Thoracic aorta (tissue), 2 donors: ENCODE measurements at places on chromosomes 2 and 18. TPM values are rescaled to one million over a fixed set of nuclear protein-coding genes. Genes with fewer than 3 reads are reported as not detected.

GRCh38 chr18:48445540-48445939 is 36.4 kb upstream of the ZBTB7C start:
- H3K36me3 ChIP-seq: no peaks in the 10 kb centered on the region
- H3K27me3 ChIP-seq: no peaks in the 10 kb centered on the region
- H3K27ac ChIP-seq: no peak overlapping the region
- H3K4me1 ChIP-seq: peaks cover 38% of the 10 kb centered on the region

- H3K36me3 ChIP-seq: no peaks in the 10 kb centered on the region
- H3K4me3 ChIP-seq: no peak overlapping the region
- no peaks in the 10 kb centered on the region for H3K27me3 ChIP-seq
Observed at GRCh38 chr2:220276741-220277444, 649.5 kb downstream of the SLC4A3 start.

- H3K27me3 ChIP-seq: no peaks in the 10 kb centered on the region
- DNase-seq: no peak
- H3K4me3 ChIP-seq: no peak overlapping the region
Observed at GRCh38 chr2:54050445-54050844, 65.0 kb upstream of the ACYP2 start.

DNA sequence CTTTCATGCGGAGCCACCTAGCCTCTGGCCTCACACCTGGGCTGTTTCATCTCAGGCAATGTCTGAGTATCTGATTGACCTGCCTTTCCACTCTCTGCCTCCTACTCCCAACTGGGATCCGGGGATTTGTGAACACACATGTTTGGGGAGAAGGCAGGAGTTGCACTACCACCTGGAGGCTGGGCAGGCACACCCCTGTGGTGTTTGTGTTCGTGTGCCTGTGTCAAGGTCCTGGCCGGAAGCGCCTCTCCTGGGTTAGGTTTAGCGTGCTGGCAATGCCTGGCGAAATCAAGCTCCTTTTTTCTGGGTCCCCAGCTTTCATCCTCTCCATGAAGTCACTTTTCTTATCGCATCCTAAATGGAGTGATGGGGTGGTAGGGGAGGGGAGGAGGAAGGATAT is 63.9 kb downstream of the GATA6 start:
- H3K4me3 ChIP-seq: no peak overlapping the region
- no peaks in the 10 kb centered on the region for H3K36me3 ChIP-seq
- H3K27ac ChIP-seq: no peak overlapping the region
- DNase-seq: no peak
- H3K27me3 ChIP-seq: no peaks in the 10 kb centered on the region

DNA sequence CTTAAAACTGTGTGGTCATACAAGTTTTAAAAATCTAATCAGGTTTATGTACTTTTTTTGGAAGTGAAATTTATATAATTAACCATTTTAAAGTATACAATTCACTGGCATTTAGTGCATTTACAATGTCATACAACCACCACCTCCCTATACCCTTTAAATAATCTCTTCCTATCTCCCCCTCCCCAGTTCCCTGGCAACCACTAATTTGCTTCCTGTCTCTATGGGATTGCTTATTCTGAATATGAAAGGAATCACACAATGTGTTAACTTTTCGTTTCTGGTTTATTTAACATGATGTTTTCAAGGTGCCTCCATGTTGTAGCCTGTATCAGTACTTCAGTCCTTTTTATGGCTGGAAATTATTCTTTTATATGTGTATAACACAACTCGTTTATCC is 19.4 kb downstream of the CHMP3 start:
- H3K27ac ChIP-seq: no peak overlapping the region
- DNase-seq: no peak
- no peaks in the 10 kb centered on the region for H3K27me3 ChIP-seq
- H3K36me3 ChIP-seq: no peaks in the 10 kb centered on the region
- H3K4me1 ChIP-seq: no peaks in the 10 kb centered on the region

RESP18 gene
- total RNA-seq: not detected

- no peak overlapping the region for H3K27ac ChIP-seq
- no peak for DNase-seq
- no peaks in the 10 kb centered on the region for H3K27me3 ChIP-seq
- H3K36me3 ChIP-seq: no peaks in the 10 kb centered on the region
- no peaks in the 10 kb centered on the region for H3K4me1 ChIP-seq
- no peak overlapping the region for H3K4me3 ChIP-seq
Observed at GRCh38 chr2:101684313-101684712, 13.2 kb upstream of the MAP4K4 start.

- no peak for DNase-seq
- no peak overlapping the region for H3K4me3 ChIP-seq
- H3K27ac ChIP-seq: no peak overlapping the region
Observed at GRCh38 chr2:108895188-108895587, 93.8 kb downstream of the EDAR start.

AQP4 gene
- not detected for total RNA-seq

KCNJ3 gene
- total RNA-seq: 1.6 TPM

GRCh38 chr2:215917953-215918620 is 95.3 kb downstream of the MREG start:
- H3K27me3 ChIP-seq: no peaks in the 10 kb centered on the region
- DNase-seq: no peak
- H3K36me3 ChIP-seq: no peaks in the 10 kb centered on the region
- peak overlapping the region; percentile 27 for H3K27ac ChIP-seq
- peaks cover 6% of the 10 kb centered on the region for H3K4me1 ChIP-seq

- no peaks in the 10 kb centered on the region for H3K27me3 ChIP-seq
- no peaks in the 10 kb centered on the region for H3K36me3 ChIP-seq
- no peaks in the 10 kb centered on the region for H3K4me1 ChIP-seq
Observed at GRCh38 chr2:195051401-195051800, 605.6 kb upstream of the SLC39A10 start.

RBM44 gene
- 7.1 TPM for total RNA-seq

GRCh38 chr18:61817086-61817485 is 75.7 kb downstream of the RNF152 start:
- no peak overlapping the region for H3K27ac ChIP-seq
- H3K36me3 ChIP-seq: peaks cover 12% of the 10 kb centered on the region
- no peak overlapping the region for H3K4me3 ChIP-seq
- no peak for DNase-seq
- H3K4me1 ChIP-seq: no peaks in the 10 kb centered on the region

- H3K27ac ChIP-seq: no peak overlapping the region
- H3K4me3 ChIP-seq: no peak overlapping the region
- H3K36me3 ChIP-seq: no peaks in the 10 kb centered on the region
Observed at GRCh38 chr2:130917006-130917688, 80.4 kb downstream of the ARHGEF4 start.

DNA sequence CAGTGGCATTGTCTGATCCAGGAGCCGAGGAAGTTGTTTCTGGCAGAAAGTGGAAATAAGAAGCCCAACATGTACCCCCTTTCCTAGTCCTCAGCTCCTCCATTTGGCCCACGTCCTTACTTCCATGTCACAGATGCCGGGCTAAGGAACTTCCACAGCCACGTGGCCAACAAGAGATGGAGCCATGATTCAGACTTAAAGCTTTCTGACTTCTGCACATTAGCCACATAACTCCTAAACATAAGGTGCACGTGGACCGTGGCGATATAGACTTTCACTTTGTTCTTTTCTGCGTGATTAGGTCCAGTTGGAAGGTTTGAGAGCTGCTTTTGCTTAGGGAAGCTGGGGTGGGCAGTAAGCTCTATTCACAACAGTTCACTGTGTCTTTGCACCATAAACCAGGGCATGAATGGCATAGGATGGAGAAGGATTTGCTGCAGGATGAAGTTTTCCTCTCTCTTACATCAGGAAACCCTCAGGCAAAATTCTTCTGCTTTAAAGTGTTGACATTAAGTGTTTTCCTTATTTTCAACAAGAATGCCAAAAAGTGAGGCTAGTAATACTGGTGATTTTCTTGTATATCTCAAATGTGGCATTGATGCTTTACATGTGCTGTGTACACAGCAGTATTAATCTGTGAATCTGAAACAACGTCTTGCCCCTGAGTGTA is 61.2 kb upstream of the RBM44 start:
- DNase-seq: no peak
- H3K36me3 ChIP-seq: peaks cover 4% of the 10 kb centered on the region
- no peak overlapping the region for H3K27ac ChIP-seq
- H3K4me1 ChIP-seq: peaks cover 33% of the 10 kb centered on the region
- no peaks in the 10 kb centered on the region for H3K27me3 ChIP-seq
- H3K4me3 ChIP-seq: no peak overlapping the region

DNA sequence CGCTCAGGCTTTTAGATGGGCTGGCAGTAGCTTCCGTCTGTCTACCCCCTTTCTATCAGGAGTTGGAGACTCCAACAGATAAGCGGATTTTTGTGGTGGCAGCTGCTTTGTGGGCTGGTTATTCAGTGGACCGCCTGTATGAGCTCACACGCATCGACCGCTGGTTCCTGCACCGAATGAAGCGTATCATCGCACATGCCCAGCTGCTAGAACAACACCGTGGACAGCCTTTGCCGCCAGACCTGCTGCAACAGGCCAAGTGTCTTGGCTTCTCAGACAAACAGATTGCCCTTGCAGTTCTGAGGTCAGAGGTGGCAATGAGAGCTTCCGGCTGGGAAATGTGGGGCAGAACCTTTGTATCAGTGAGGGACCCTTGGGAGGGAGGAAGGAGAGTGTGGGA is 14.8 kb downstream of the CAD start:
- H3K36me3 ChIP-seq: peaks cover 50% of the 10 kb centered on the region
- H3K27me3 ChIP-seq: no peaks in the 10 kb centered on the region
- DNase-seq: no peak
- H3K4me3 ChIP-seq: no peak overlapping the region

DNA sequence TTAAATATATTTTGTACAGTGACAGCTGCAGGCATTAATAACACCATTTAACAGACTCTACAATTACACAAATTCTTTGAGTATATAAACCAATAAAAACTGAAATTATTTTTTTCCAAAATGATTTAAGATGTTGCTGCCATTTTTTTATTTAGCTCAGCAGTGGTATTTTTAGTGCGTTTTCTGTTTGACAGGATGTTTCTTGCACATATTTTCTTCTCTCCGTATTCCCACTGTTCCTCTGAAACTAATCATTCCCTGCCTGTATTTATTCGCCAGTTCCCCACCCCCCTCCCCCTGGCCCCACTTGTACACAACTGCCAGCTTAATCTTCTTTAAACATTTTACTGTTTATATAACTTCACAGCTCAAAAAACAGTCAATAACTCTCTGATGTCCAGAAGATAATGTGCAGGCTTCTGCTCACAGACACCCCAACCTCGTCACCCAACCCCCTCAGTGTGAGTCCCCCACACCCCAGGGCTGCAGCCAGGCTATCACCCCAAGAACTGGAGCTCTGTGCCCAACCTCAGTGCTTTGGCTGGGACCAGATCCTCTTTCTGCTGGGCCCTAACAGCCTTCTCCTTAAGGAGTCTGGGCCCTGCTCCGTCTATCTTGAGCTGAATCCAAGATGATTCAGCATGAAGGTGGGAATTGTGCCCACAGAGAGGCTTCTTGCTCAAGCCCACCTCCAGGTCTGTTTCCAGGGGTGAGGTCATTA is 41.6 kb upstream of the MAP4K4 start:
- no peaks in the 10 kb centered on the region for H3K36me3 ChIP-seq
- H3K4me1 ChIP-seq: peaks cover 6% of the 10 kb centered on the region
- no peak overlapping the region for H3K4me3 ChIP-seq
- DNase-seq: peak; percentile 7
- peak overlapping the region; percentile 54 for H3K27ac ChIP-seq
- no peaks in the 10 kb centered on the region for H3K27me3 ChIP-seq
